Left ventricle myocardium inferior (tissue), 1 donor: ENCODE measurements at places on chromosomes 2 and 18. TPM values are rescaled to one million over a fixed set of nuclear protein-coding genes. Genes with fewer than 3 reads are reported as not detected.

Gene ALK
- total RNA-seq, result 0.14 TPM

Gene COLEC11
- total RNA-seq, result 4.9 TPM

Gene SOCS6
- total RNA-seq, result 20.2 TPM

Gene LMAN1
- total RNA-seq, result 56.8 TPM

Gene C2orf66
- total RNA-seq, result not detected

Gene PREB
- total RNA-seq, result 54.6 TPM

Gene REG3G
- not detected for total RNA-seq

Gene STAT4
- total RNA-seq, result 0.82 TPM

Gene XRCC5
- 110 TPM for total RNA-seq

Gene FAM228A
- 0.11 TPM for total RNA-seq

Gene UXS1
- 26.7 TPM for total RNA-seq

Gene KIF3C
- 2.0 TPM for total RNA-seq

Gene USP40
- total RNA-seq, result 20.0 TPM

Gene C1QL2
- total RNA-seq, result not detected

Gene IL18R1
- total RNA-seq, result 1.8 TPM

Gene CD302
- 17.2 TPM for total RNA-seq

Gene ALLC
- total RNA-seq, result not detected

Gene ZNF396
- 0.71 TPM for total RNA-seq

Gene NETO1
- total RNA-seq, result not detected

Gene GPAT2
- total RNA-seq, result 5.3 TPM

Gene FIGLA
- total RNA-seq, result not detected

Gene M1AP
- not detected for total RNA-seq

Gene GPR155
- 16.3 TPM for total RNA-seq

Gene DUSP19
- total RNA-seq, result 11.4 TPM

Gene ZBTB7C
- total RNA-seq, result 2.7 TPM

Gene SLC38A11
- 0.33 TPM for total RNA-seq

Gene C18orf54
- total RNA-seq, result 1.4 TPM

Gene DOCK10
- 1.6 TPM for total RNA-seq

Gene GPBAR1
- 1.5 TPM for total RNA-seq

Gene TMEM247
- not detected for total RNA-seq

Gene LYPD6
- 0.08 TPM for total RNA-seq

Gene INPP5D
- 4.9 TPM for total RNA-seq

Gene DRC1
- total RNA-seq, result not detected

Gene ERBB4
- 8.3 TPM for total RNA-seq

Gene RUFY4
- total RNA-seq, result not detected

Gene TMEM127
- total RNA-seq, result 85.7 TPM

Gene POU3F3
- total RNA-seq, result 0.11 TPM

Gene PAX3
- 0.30 TPM for total RNA-seq

Gene ESPNL
- not detected for total RNA-seq

Gene SOX11
- total RNA-seq, result 0.93 TPM

Gene ANO7
- 0.80 TPM for total RNA-seq
